ENCODE measurements at places on chromosomes 2 and 18. TPM values are rescaled to one million over a fixed set of nuclear protein-coding genes. Genes with fewer than 3 reads are reported as not detected.

PIK3C3 gene
- 64.4 TPM for total RNA-seq

CPO gene
- 0.17 TPM for total RNA-seq

CFC1 gene
- not detected for total RNA-seq

CROCC2 gene
- total RNA-seq, result 1.0 TPM

SOWAHC gene
- 8.6 TPM for total RNA-seq

PROKR1 gene
- total RNA-seq, result not detected

MYCN gene
- not detected for total RNA-seq

SCN3A gene
- 1.3 TPM for total RNA-seq

SSB gene
- 81.9 TPM for total RNA-seq

SIX3 gene
- total RNA-seq, result not detected

CRYGD gene
- total RNA-seq, result not detected

HOXD10 gene
- not detected for total RNA-seq

HNMT gene
- 20.8 TPM for total RNA-seq

PSMA8 gene
- total RNA-seq, result not detected

MEP1B gene
- 0.17 TPM for total RNA-seq

ZNF532 gene
- 51.4 TPM for total RNA-seq
